ENCODE measurements at places on chromosomes 5 and 9.

GRCh38 chr9:90972057-90972456, 170.4 kb downstream of the SYK start:
- no peak for DNase-seq
- peaks cover 31% of the 10 kb centered on the region for H3K4me1 ChIP-seq
- H3K27ac ChIP-seq = no peak overlapping the region
- H3K4me3 ChIP-seq = no peak overlapping the region
- no peaks in the 10 kb centered on the region for H3K27me3 ChIP-seq

DNA sequence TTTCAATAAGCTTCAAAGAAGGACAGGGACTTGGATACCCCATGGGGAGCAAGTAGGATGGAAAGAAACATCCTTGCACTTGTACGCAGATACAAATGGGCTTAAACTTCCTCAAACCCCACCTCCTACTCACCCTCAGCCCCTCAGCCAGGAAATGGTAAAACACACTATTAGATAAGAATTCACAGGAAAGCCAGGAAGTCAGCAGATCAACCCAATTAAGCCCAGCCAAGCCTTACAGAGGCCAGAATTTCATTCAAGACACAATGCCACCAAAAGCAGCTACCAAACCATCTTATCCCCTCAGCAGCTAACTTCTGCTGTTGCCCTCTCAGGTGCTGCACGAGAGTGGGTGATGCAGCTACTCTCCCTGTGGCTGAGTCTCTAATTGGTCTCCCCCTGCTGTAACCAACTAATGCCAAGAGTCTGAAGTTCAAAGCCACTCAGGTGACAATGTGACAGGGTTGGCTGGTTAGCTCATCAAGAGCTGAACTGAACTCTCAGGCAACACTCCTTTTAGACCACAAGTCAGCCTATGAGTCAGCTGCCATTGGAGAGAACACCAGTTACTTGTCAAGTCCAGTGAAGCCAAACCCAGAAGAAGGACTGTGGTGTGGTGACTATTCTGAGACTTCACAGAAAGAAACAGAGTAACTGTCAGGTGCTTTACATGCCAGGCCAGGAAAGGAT, 201.9 kb downstream of the ZNF608 start:
- no peaks in the 10 kb centered on the region for H3K27me3 ChIP-seq
- DNase-seq = peak; percentile 6
- peaks cover 13% of the 10 kb centered on the region for H3K4me1 ChIP-seq
- H3K27ac ChIP-seq = no peak overlapping the region

DNA sequence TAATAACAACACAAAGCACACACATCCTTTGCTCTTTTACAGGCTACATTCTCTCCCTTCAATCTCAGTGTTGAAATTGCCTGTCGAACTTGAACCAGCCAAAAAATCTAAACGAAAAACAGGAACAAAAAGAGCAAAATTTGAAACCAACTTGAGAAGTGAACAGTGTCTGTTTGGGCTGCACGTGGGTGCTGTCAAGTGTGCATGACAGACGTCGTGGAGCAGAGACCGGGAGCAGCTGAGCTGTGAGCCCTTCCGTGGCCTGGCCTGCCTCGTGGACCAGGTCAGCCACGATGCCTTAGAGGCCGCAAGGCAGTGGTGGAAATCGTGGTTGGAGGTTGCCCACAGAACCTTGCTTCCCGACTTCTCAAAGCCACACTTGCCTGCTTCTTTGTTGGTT, 34.8 kb upstream of the DENND1A start:
- no peak overlapping the region for H3K4me3 ChIP-seq
- H3K27me3 ChIP-seq = no peaks in the 10 kb centered on the region
- no peak overlapping the region for H3K27ac ChIP-seq
- no peak for DNase-seq

- no peak overlapping the region for H3K4me3 ChIP-seq
- no peaks in the 10 kb centered on the region for H3K27me3 ChIP-seq
- no peak overlapping the region for H3K27ac ChIP-seq
Measured at GRCh38 chr5:67058998-67059743, 137.4 kb downstream of the CD180 start.

Data from DND-41 (cell line).